ENCODE measurements at places on chromosomes 16 and 17. TPM values are rescaled to one million over a fixed set of nuclear protein-coding genes. Genes with fewer than 3 reads are reported as not detected.

Gene LPCAT2
- 13.8 TPM for total RNA-seq

Gene ASPA
- 9.7 TPM for total RNA-seq

Gene PDIA2
- total RNA-seq = 0.86 TPM

Gene PERCC1
- total RNA-seq = not detected

Gene CA5A
- not detected for total RNA-seq

Gene TPPP3
- total RNA-seq = 8.2 TPM

Gene ELMO3
- total RNA-seq = 1.2 TPM

Gene CRYM
- total RNA-seq = 1.0 TPM

Gene ADAD2
- total RNA-seq = not detected

Gene CHTF18
- 7.7 TPM for total RNA-seq

Gene SERPINF2
- total RNA-seq = 40.7 TPM

Gene TIMP2
- 701 TPM for total RNA-seq

Gene KRT27
- 0.42 TPM for total RNA-seq

Gene TGFB1I1
- 232 TPM for total RNA-seq

Gene STH
- not detected for total RNA-seq

Gene NPB
- total RNA-seq = 0.46 TPM

Gene ERN1
- 17.2 TPM for total RNA-seq

Gene SHISA9
- total RNA-seq = not detected

Gene HOXB4
- total RNA-seq = 6.9 TPM

Gene WBP2
- 111 TPM for total RNA-seq

Gene MYOCD
- 197 TPM for total RNA-seq

Gene ZDHHC1
- 10.7 TPM for total RNA-seq

Gene PAFAH1B1
- 138 TPM for total RNA-seq

Gene SLC13A2
- 0.14 TPM for total RNA-seq

Gene SEPTIN1
- 3.0 TPM for total RNA-seq

Gene TPSG1
- 0.52 TPM for total RNA-seq

Gene ULK2
- total RNA-seq = 23.8 TPM

Gene CES5A
- not detected for total RNA-seq
